ENCODE measurements at places on chromosomes 11 and 22.

GRCh38 chr11:63845303-63845702 lies 6.4 kb downstream of the MARK2 start:
- peak; percentile 91 for DNase-seq

DNA sequence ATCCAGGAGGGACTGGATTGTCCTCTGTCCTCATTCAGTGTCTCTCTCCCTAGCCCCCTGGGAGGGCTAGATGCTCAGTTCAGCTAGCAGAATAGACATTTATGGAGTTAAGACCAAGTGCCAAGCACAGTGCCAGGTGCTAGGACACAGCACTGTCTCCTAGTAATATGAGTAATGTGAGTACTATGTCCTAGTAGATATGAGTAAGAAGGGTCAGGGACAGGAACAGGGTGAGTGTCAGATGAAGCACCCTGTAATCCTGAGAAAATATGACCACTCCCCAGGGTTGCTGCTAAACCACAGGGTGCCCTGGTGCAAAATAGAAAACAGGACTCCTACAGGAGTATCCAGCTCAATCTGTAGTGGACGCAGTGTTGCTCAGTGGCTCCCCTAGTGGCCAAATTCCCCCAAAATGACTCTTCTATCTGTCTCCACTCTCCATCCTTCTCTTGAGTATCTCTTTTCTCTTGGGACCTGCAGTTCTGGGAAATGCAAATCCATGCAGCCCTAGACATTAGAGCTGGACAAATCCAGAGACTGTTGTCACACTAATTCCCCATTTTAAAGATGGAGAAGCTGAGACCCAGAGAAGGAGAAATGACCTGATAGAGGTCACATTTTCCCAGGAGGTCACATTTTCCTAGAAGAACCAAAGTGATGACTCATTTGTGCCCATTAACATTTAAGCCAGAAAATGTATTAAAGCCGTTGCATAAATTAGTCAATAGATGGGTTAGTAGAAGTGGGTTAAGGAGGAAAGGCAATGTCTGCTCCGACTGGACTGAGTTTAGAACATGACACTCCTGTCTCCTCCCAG lies 214.3 kb downstream of the NXPE2 start:
- DNase-seq, result no peak

DNA sequence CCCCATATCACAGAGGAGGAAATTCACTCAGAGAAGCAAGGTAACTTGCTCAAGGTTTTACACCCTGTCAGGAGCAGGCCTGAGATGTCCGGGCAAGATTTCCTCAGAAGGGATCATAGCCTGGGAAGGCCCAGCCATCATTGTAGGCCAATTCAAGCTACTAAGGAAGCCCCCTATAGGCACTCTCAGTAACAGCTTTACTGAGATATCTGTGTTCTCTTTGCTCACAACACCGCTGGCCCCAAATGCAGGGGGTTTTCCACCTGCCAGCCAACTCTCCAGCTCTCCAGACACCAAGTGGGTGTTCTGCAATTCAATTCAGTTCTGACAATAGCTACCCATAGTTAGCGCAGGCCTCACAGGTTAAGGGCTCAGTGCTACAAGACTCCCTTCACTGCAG lies 84.0 kb downstream of the SLC36A4 start:
- DNase-seq, result no peak

GRCh38 chr11:47523490-47524225 lies 29.3 kb downstream of the CELF1 start:
- peak; percentile 84 for DNase-seq

DNA sequence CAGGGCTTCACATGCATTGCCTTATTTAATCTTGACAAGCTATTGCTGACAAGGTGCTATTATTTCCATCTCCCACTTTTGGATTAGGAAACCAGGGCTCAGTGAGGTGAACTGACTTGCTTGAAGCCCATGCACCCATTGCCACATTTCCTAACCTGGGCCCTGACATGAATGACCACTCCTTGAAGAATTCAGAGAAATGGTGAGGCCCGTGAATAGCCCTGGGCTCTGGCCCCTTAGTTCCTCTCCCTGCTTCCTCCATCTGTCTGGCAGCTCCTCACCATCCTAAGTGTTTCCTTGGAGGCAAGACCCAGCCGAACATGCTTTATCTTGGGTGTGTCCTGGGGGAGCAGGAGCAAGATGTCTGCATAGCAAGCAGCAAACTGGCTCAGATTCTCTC lies 56.1 kb upstream of the NECTIN1 start:
- no peak for DNase-seq

DNA sequence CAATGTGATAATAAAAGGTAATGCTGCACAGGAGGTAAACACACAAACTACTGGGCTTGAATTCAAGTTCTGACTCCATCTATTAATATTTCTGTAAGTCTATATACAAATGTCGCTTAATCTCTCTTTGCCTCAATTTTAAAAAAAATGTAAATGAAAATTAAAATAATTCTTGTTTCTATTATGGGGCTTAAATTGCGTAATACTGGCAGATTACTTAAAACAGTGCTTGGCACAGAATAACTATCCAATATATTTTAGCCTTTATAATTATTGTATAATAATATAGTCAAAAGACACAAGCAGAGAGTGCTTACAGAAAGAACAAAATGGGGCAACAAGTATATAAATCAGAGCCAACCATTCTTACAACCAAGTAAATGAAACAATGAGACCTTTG lies 489.1 kb downstream of the CNTN5 start:
- DNase-seq, result no peak

DNA sequence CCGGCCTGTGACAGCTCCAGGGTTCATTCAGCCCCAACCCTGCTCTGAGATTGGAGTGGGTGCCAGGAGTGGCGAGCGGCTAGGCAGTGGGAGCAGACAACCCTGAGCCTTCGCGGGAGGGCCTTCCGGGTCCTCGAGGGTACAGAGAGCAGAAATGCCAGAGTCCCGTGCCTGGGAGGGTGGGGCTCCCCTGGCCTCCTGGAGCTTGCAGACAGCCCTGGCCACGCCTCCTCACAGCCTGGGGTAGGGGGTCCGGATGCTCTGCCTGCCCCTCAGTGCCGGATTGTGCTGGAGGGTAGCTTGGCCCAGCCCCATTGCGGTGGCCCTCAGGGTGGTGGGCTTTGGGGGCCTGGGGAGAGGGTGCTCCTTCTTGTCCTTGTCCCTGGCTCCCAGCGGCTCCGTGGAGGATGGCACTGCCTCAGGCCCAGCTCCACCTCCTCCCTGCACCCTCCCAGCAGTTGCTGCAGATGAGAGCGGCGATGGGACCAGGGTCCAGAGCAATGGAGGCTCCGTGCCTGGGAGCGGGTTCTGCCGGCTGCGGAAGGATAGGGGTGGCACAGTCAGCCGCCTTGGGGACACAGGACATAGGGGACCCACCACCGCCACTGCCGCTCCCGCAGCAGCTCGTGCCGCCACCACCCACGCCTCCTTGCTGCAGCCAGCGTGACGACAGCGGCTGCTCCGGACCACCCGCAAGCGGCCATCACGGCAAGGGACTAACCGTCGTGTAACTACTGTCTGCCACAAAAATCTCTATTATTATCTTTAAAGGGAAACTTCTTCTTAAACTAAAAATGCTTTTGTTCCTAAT lies 34.9 kb upstream of the OR10G7 start:
- no peak for DNase-seq

DNA sequence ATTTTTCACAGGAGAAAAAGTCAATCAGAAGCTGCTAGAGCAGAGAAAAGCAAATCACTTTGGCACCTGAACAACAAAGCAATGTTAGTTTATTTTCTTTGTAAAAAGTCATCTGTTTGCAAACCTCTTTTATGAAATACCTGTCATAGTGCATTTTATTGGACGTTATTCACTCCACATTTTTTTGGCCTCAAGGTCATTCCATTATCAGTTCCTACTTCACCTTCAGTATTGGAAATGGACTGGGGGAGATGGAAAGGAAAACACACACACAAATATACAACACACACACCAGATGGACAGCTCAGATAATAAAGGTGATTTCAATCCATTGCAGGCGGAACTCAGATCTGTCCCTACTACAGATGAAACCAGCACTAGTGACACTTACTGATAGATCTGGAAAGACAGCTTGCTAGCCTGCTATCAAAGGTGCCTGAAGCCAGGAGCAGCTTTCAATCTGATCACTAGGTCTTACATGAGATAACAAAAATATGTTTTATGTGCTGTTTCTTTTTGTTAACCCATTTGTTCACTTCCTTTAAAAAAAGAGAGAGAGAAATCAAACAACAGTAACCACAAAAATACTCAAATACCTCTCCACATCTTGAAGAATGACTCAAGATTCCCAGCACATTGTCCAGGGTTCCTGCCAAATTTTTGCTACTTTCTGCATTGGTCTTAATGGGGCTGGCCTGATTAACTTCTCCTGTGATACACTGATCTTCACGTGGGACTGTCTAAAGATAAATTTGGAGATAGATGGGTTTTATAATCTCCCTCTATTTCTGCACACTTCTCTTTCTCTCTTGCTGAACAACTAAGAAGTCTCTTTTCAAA lies 844.3 kb upstream of the TENM4 start:
- no peak for DNase-seq

DNA sequence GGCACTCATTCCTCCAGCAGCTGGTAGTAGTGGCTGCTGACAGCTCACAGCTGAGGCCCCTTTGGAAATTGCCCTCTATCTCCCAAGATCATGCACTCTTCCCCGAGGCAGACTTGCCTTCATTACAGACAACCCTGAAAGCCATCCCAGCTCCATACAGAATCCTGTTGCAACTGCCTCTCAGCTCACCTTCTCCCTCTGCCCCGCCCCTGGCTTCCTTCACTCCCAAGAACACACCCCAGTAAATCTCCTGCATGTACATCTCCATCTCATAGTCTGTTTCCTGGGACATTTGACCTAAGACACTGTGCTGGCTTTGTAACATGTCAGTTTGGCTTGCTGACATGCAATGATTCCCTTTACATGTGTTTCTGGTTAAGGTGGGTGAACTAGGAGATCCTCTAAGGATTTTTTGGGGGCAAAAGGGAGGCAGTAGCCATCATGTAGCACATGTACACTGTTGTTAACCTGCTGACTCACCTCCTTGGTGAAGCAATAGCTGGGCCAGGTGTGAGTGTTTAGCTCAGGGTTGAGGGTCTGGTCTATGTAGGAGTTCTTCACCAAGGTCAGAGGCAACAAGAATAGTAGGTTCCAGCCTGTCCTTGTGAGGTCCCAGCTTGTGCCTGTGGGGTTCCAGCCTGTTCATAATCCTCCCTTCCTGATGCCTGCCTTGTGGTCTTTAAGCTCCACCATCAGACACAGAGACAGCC lies 179.6 kb downstream of the CSNK2A3 start:
- peak; percentile 62 for DNase-seq

- DNase-seq, result peak; percentile 56
Measured at GRCh38 chr11:121112498-121113455, 11.7 kb downstream of the TECTA start.

- no peak for DNase-seq
Measured at GRCh38 chr11:60310407-60310998, 16.6 kb upstream of the MS4A6E start.

DNA sequence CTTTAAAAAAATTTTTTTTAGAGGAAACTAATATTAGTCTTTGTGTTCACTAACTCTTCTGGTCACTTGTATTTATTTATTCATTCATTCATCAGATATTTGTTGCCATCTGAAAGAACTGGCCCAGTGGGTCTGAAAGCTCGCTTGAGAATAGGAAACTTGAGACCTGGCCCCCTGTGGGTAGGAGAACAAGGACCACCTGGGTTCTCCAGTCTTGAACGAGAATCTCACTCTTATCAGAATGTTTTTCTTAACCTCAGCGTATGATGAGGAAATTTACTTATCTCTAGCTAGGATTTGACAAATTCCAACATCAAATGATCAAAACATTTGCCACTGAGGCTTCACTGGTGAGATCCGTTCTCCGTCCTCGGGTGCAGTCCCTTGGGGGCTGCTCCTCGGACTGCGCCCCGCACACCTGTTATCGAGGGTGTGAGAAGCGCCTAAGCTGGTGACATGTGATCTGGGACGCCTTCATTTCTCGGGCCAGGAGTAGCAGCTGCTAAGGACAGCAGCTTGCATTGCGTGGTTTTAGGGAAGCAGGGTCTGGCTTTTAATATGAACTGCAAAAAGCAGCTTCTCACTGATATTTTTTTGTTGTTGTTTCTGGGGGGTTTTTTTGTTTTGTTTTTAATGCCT lies 6.3 kb downstream of the C22orf31 start:
- DNase-seq, result no peak

- no peak for DNase-seq
Measured at GRCh38 chr11:61059260-61059752, 43.0 kb upstream of the CD5 start.
